ENCODE measurements at places on chromosomes 3 and 15.

DNA sequence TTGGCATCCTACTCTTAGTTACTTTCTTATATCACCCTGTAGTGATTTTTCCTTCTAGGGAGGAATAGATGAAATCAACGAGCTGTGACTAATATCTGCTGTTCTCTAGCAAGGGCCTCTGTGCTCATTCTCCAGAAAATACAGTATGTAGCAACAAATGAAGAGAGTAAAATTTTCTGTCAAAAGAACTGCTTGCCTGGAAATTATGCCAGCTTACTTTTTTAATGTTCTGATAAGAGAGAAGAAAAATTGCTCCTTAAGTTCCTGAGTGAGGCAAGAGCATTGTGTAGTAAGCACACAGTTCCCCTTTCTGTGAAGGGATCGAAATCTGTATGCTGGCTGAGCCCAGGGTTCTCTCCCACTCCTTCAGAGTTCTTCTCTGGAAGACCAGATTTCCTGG lies 51.4 kb upstream of the GK5 start:
- no peak for DNase-seq

GRCh38 chr3:29695643-29696198 lies 414.9 kb downstream of the RBMS3 start:
- no peak for DNase-seq

DNA sequence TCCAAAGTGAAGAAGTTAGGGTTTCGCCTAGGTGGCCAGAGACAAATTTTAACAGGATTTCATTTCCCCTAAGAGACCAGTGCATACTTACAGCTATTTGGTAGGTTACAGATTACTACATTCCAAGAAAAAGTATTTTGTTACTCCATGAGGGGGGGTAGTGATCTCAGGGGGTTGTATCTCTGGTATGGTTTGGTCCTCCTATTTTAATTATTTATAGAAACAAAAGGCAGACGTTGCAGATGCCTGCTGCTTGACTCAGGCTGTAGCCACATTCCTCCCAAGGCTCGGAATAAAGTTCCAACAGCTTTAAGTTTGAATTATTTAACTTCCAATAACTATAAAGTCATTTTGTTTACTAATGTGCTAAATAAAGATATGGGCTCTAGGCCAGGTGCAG lies 1.3 kb upstream of the TRIM59 start:
- no peak for DNase-seq

GRCh38 chr3:43455233-43455632 lies 166.6 kb downstream of the ANO10 start:
- no peak for DNase-seq

DNA sequence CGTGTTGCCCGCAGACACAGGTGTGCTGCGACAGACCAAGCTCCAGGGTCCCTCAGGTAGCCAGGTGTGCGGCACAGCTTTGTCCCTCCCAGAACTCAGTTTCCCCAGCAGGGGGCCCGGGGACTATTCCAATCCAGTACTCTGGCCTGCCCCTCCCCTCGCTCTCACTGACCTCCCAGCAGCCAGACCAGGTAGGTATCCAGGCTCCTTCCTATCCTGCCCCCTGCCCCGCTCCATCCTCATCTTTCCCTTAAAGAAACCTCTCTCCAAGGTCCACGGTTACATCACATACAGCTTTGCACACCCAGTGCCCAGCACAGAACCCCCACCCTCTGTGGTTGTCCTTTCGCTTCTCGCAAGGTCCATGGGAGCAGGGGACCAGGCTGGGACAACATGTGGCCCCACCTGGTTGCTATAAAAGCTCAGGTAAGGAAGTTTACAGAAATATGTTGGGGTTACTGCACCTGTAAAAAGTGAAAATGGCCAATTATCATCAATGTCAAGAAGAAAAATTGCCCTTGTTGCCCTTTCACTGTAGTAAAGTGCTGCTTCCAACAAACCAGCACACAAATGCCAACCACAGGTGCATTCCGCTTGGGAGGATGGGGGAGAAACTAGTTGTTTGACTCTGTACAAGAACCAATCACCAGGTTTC lies 7.3 kb upstream of the CYP11A1 start:
- DNase-seq, result no peak

DNA sequence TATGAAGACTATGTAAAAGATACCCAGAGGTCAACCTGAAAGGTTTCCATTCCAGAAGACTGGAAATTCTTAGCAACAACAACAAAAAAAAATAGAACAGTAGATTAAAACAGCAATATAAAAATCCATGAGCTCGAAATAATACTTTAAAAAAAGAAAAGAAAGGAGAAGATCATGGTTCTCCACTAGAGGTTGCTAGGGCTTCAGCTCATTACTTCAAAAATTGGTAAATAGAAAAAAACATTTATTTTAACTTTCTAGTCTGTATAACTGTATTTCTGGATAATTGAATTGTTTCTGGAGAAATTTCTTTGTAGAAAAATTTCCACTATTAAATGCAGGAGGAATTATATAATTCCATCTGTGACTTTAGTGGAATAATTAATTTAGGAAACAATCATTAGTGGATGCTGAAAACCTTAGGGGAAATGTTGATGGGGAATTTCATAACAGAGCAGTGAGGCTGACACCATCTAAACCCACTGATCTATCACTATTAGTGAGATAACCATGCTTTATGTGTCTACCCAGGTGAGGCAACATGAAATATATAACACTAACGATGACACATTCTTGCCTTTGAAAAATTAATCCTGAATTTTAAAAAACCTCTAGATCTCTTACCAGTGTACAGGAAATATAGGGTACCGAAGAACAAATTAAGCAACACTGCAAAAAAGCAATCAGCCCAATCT lies 62.5 kb upstream of the SNRK start:
- DNase-seq, result no peak

GRCh38 chr3:62139957-62140356 lies 233.4 kb downstream of the FEZF2 start:
- no peak for DNase-seq

- DNase-seq, result no peak
Measured at GRCh38 chr3:171142985-171143384, 116.5 kb upstream of the SLC2A2 start.

DNA sequence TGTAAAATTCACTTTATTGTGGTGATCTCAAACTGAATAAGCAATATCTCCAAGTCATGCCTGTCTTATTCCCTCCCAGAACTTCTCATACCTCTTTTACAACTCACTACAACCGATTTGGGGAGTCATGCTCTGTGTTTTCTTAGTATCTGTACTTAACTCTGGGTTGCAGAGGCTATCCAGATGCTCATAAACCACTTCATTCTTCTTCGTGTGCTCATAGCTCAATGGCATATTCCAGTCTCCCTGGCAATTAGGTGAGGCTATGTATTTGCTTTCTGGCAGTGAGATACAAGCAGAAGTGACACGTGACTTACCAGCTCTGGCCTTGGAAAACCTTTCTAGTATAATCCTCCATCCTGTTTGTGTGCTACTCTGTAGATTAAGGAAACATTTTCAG lies 360.9 kb downstream of the ZNF385D start:
- no peak for DNase-seq

DNA sequence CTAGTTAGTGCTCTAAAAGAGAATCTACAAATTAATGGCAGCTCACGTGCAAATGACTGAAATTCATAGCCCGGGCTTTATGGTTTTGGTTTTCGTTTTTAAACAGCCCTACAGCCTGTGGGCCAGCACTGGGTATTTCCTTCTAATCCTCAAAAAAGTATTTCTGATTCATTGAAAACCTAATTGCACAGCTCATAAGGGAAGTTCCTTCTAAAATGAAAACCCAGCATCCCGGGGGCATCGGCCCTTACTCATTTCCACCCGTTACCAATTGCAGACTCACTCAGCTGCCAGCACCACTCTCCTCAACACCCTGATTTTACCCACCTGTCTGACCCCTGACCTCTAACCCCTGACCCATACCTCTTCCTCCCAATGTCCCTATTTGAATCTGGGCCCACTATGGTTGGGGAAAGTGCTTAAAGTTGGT lies 59.5 kb upstream of the ZNF148 start:
- DNase-seq, result no peak

DNA sequence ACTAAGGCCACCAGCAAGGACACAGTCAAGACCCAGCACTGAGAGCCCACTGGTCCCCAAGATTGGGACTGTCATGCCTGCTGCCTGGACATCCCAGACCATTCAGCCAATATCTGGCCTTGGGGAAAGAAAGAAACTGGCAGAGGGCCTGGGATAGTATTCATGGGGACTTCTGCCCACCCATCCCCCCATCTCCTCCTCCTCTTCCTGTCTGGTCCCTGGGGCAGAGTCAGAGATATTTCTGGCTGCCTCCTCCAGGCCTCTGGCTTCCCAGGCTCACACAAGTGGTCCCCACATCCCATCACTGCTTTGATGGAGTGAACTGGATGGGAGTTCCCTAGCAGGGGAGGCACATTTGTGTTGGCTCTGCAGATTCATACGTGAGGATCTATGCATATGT lies 4.2 kb upstream of the RASL12 start:
- no peak for DNase-seq

- peak; percentile 29 for DNase-seq
Measured at GRCh38 chr15:33716025-33716424, 252.3 kb upstream of the CHRM5 start.

DNA sequence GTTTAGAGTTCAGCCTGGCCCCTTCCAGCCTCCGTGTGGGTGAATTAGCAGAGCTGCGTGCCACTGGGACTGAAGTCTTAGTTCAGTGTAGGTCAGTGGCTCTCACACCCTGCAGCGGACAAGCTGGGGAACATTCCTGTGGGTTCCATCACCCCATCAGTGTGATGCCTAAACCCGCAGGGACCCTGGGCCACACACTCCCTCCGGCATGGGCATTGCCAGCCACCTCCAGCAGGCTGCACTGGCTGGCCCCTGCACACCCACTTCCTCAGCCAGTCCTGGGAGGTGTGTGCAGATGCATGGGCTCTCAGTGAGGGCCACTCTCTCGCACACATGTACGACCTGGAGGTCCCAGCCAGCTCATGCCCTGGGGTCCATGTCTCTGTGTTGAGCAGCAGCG lies 32.1 kb upstream of the TOPBP1 start:
- no peak for DNase-seq

- no peak for DNase-seq
Measured at GRCh38 chr3:114428044-114428595, 134.3 kb downstream of the TIGIT start.

DNA sequence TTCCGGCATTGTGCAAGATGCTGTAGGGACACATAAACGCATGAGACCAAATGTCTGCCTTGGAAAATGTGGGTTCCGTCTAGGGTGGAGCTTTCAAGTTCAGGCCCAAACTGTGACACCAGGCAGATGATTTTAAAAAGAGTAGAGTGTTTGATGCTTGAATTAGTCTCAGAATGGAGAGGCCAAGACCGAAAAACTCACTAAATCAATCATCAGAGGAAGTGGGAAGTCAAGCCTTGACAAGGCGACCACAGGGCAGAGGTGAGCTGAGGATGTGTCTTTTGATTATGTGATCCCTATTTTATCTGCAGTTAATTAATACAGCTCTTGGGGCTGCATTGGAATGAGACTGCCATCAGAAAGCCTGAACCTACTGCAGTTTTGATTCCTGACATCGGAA lies 275.4 kb downstream of the ABHD5 start:
- no peak for DNase-seq

GRCh38 chr3:124333931-124334640 lies 342.2 kb upstream of the ROPN1 start:
- no peak for DNase-seq

DNA sequence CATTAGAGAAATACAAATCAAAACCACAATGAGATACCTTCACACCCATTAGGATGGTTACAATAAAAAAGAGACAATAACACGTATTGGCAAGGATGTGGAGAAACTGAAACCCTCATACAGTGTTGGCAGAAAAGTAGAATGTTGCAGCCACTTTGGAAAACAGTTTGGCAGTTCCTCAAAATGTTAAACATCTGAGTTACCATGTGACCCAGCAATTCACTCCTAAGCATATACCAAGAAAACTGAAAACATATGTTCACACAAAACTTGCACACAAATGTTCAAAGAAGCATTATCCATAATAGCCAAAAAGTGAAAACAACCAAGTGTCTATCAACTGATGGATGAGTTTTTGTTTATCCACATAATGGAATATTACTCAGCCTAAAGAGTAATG lies 166.9 kb upstream of the FAM3D start:
- DNase-seq, result no peak

All from stimulated activated naive CD8-positive, alpha-beta T cell treated with anti-CD3 and anti-CD28 coated beads, Interleukin-15, amount 100 ng/mL, for 72 hours (primary cell).